Spinal cord (tissue), 10 donors: ENCODE measurements at places on chromosomes 13 and 19. TPM values are rescaled to one million over a fixed set of nuclear protein-coding genes. Genes with fewer than 3 reads are reported as not detected.

Gene MYPOP
- 1.3 TPM for total RNA-seq

Gene PNMA8B
- 17.7 TPM for total RNA-seq

Gene RASGRP4
- 1.6 TPM for total RNA-seq

Gene OPA3
- total RNA-seq, result 3.9 TPM

Gene ZNF730
- total RNA-seq, result 19.9 TPM

Gene ZNF805
- total RNA-seq, result 29.3 TPM

Gene KLC3
- total RNA-seq, result 0.17 TPM

Gene CGB2
- not detected for total RNA-seq

Gene SBK2
- 0.44 TPM for total RNA-seq

Gene ELOF1
- 59.7 TPM for total RNA-seq

Gene PRR19
- total RNA-seq, result 0.30 TPM

Gene LHB
- total RNA-seq, result not detected

Gene TEX101
- not detected for total RNA-seq
